T47D (cell line): ENCODE measurements at places on chromosomes 12 and 14.
A peak's percentile ranks its signal among the peaks of the same experiment; 100 is the strongest.

GRCh38 chr14:96104469-96105057, 65.4 kb downstream of the C14orf132 start:
- DNase-seq, result no peak

GRCh38 chr14:69034612-69035262, 55.6 kb upstream of the ACTN1 start:
- DNase-seq, result no peak

DNA sequence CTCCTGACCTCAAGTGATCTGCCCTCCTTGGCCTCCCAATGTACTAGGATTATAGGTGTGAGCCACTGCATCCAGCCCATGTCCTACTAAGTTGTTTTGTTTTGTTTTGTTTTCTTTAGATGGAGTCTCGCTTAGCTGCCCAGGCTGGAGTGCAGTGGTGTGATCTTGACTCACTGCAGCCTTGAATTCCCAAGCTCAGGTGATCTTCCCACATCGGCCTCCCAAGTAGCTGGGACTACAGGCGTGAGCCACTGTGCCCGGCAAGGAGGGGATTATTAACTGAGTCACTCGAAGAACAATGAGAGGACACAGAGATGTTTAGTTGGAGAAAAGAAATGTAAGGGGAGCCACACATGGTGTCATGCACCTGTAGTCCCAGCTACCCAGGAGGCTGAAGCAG, 18.0 kb upstream of the ERBB3 start:
- DNase-seq, result no peak

DNA sequence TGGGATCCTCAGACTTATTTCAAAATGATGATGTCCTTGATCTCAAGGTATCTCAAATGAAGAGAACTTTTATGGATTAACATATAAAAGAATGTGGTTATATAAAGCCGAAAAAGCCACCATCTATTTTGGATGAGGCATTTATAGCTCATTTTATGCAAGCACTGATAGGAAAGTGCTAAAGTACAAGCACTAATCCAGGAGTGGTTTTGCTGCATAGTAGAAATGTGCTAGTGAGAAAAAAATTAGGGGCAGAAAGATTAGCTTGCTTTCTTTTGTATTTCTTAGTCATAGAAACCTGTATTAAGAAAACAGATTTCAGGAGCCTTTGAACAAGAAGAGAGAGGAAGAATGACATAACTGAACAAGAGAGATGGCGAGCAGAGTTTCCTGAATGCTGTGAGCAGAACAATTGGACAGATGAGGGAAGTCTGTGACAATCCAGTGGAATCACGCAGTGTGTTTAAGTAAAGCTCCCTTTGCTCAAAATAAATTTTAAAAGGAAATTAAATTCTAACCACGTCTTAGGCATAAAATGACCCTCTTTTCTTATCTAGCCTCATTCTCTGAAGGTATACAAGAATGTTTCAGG, 238.2 kb upstream of the NOVA1 start:
- DNase-seq, result no peak

DNA sequence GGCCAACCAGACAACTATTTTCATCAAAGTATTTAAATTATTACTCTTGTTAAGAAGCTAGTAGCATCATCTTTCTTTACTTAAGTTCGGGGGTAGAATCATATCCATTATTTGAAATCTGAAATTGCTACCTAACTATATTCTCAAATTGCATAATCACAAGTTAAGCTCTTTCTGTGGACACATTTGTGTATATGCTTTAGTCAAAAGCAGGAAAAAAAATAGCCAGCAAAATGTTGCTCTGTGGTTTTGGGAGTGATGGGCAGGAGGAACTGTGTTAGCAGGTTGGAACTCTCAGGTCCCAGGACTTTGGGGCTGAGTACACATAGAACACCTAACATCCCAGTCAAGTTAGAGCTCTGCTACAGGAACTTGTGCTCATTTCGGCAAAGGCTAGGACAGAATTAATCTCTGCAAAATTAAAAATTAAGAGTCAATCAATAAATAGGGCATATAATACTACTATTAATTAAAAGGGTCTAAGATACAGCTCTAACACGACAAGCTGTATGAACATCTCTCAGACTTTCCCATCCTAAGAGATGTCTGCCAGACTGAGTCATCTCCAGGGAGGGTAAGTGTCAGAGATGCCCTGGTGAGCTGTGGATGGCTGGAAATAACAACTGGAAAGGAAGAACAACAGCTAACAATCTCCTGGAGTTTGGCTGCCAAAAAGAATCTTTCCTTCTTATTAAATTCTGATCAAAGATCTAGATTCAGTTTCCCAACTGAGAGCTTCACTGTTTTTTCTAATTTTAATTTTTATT, 203.5 kb upstream of the GZMB start:
- DNase-seq, result no peak

GRCh38 chr14:74855021-74855420, 20.9 kb downstream of the PROX2 start:
- DNase-seq, result no peak

- no peak for DNase-seq
Measured at GRCh38 chr12:82730953-82731459, 44.3 kb downstream of the TMTC2 start.

DNA sequence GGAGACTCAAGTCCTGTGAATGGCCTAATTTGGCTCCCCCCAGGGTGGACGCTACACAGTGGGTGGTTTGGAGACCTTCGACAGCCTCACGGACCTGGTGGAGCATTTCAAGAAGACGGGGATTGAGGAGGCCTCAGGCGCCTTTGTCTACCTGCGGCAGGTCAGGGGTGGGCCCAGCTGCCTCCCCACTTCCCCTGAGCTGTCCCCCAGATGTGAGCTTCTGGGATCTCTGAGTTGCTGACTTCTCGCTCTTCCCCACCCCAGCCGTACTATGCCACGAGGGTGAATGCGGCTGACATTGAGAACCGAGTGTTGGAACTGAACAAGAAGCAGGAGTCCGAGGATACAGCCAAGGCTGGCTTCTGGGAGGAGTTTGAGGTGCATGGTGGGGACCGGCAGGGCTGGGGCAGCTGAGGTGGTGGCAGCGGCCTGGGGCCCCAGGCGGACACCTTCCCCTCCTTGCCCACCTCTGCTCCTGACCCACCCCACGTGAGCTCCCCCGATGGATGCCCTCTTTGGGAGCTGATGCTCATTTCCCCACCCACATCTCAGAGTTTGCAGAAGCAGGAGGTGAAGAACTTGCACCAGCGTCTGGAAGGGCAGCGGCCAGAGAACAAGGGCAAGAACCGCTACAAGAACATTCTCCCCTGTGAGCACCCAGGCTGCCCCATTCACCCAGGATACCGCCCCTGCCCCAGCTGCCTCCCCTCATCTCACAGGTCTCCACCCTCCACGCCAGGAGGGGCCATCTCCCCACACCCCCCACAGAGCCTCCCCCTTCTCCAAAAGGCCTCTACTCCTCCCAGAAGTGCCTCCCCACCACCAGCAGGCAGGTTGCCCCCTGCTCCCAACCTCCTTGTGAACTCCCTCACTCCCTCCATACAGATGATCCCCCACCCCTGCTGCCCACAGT, 4.2 kb downstream of the PTPN6 start:
- no peak for DNase-seq

- DNase-seq, result peak; percentile 91
Measured at GRCh38 chr14:68143341-68143841, 323.8 kb downstream of the RAD51B start.

DNA sequence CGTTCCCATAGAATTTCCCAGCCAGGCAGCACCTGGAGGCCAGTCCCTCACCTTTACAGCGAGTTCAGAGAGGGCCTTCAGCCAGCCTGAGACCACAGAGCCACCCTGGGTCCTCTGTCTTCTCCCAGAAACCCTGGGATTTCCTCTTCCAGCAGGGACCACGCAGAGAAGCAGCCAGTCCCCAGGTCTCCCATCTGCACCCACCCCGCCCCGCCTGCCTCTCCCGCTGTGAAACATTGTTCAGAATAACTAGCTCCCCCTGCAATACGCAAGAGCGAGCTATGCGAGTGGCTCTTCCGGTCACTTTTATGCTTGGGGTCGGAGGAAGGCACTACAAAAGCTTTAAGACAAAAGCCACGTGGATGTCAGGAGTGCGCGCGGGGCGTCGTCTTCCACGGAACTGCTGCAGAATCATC, 77.8 kb downstream of the SERPINA3 start:
- DNase-seq, result no peak

GRCh38 chr12:127038761-127039160, 1228.2 kb upstream of the TMEM132C start:
- no peak for DNase-seq

DNA sequence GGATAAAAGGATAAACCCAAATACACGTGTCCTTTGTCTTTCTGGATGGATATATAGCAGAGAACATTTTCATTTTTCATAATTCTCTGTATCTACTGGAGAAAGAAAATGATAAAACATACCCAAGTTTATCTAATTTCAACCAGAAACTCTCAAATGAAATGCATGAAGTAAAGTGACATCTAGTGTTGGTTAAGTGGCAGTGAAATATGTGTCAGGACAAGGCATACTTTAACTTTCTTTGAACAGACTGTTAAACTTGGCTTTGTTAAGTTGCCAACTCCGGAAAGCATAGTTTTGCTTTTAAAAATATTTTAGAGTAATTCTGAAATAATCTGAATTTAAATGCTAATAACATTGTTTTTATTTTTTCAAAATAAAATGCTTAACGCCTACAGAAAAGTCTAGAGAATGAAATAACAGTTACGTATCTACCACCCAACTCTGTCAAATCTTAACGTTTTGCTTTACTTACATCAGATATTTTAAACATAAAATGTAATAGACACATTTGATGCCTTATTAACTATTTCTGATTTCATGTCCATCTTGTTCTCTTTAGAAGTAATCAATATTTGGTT, 25.2 kb upstream of the NTN4 start:
- peak; percentile 68 for DNase-seq

GRCh38 chr12:66716522-66716921, 37.6 kb upstream of the GRIP1 start:
- DNase-seq, result no peak

- DNase-seq, result no peak
Measured at GRCh38 chr14:68279777-68280233, 460.2 kb downstream of the RAD51B start.

DNA sequence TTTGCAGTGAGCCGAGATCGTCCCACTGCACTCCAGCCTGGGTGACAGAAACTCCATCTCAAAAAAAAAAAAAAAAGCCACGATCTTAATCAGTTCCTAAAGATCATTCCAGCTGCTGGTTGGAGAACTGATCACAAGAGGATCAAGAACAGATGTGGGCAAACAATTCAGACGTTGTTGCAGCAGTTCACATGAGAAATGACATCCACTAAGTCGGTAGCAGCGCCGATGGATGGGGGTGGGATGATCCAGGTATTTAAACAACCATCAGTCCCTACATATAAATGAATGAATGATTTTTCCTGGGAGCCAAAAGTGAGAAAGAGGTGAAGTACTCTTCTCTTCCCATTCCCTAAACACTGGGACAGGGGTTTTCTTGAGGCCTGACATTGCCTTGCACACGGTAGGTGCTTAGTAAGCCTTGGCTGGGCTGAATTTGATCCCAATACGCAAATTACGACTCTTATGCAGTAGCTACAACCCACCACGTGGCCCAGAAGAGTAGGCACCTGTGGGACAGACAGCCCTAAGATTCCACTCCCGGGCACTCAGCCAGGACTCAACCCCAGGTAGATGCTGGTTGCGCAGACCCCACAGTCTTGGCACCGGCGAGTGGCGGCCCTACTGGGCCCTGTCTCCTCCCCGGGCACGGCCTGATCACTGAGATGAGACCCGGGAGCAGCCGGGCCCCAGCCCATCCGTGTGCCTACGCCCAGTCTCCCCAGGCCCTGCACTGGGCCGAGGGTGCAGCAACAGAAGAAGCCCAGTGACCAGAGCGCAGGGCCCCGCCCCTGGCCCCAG, 565 bp downstream of the SPRYD3 start:
- DNase-seq, result peak; percentile 74

- no peak for DNase-seq
Measured at GRCh38 chr14:41389355-41389754, 217.3 kb upstream of the LRFN5 start.

- peak; percentile 54 for DNase-seq
Measured at GRCh38 chr12:6383572-6384498, at the start of gene LTBR. LTBR (plus strand) TSS chr12:6384162; CDS start chr12:6384359, 197 bp downstream.

GRCh38 chr14:77554816-77555599, 56.4 kb upstream of the ISM2 start:
- no peak for DNase-seq

GRCh38 chr14:30143627-30144026, 216.0 kb upstream of the PRKD1 start:
- DNase-seq, result peak; percentile 11
